ENCODE measurements at places on chromosomes 11 and 22.

DNA sequence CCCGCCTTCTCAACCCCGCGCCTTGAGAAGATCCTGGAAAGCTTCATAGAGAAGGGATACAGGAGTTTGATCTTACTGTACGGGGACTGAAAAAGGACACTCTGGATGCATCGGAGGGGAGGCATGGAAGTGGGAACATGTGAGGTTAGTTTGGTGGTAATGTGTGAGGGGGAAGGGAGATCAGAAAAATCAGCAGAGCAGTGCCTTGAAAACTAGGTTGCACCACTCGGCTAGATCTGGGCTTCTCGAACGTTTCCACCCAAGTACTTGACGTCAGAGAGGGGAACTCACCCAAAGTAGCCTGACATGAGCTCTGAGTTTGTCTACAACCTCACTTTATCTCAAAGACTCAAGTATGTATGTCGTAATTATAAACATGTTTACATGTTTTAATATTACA, 14.5 kb downstream of the USP35 start:
- DNase-seq: peak; percentile 81

DNA sequence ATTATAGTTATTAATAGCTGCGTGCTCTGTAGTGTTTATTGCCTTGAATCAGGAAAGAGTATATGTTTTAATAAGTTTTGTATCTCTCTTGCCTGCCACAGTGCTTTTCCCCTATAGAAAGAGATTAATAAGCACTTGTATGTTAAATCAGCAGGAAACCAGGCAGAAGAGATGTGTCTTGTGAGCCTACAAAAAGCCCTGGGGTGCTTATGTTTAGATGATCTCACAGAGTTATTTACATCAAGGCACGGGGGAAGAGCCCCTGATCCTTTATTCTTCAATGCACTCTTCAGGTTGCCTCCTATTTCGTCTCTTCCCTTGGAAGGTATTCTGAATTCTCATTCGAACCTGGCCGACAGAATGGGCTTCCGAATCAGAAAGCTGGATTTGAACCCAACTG, 183.0 kb downstream of the MAML2 start:
- DNase-seq: no peak

- no peak for DNase-seq
Measured at GRCh38 chr11:111303461-111303860, 5.1 kb downstream of the POU2AF3 start.

DNA sequence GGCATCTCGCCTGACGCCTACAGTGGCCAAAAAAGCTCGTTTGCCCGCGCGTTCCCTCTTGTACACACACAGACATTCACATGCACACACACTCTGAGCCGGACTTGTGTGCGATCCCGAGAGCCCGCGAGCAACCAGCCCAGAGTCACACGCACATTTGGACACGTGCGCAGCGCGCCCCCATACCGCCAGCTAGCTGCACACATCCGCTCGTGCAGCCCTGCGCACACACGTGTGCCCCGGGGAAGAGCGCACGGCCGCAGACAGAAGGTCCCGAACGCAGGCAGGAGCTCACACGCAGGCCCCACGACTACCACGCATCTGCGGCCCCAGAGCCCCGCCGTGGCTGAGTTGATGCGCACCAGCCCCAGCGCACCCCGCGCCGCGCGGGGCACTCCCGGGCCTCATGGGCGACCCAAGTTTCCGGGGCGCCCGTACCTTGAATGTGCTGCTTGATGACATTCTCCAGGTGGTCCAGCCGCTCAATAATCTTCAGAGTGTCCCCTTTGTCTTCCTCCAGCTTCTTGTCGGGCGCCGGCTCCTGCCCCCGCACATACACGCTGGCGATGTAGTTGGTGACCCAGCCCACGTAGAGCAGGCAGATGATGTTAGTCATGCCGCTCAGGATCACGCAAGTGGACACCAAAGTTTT, 758 bp downstream of the GALNT18 start:
- DNase-seq: no peak

DNA sequence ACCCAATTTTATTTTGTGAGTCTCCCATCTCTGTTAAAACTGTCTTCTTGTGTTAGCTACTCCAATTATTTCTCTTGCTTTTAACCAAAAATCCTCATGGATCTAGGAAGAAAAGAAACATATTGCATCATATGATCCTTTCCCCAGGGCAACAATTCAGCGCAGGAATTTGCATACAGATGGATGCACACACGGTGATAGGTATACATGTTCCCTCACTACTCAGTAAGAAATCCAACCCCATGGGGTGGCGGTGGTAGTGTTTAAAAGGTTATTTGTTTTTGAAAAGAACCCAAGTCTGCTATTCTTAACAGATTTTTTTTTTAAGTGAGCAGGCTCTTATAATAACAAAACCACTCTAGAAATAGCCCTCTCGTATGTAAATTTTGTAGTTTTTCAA, 4.2 kb upstream of the SYN3 start:
- DNase-seq: no peak

DNA sequence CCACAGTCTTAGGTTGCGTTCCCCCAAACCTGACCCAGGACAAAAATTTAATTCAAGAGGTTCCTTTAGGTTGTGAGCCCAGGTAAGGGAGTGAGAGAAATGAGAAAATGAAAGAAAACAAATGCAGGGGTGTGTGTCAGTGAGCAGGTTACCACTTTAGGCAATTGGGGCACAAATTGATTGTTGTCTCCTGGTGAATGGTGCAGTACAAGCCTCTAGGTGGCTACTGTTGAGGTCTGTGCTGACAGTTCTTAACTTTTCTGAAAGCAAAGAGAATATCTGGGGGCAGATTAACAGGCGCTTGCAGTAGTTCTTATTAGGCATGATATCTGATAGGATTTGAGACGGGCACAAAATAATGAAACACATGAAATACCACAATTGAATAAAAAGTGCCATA, 894.6 kb downstream of the FAM181B start:
- DNase-seq: no peak

- no peak for DNase-seq
Measured at GRCh38 chr11:95065336-95065735, 1.4 kb upstream of the SRSF8 start.

DNA sequence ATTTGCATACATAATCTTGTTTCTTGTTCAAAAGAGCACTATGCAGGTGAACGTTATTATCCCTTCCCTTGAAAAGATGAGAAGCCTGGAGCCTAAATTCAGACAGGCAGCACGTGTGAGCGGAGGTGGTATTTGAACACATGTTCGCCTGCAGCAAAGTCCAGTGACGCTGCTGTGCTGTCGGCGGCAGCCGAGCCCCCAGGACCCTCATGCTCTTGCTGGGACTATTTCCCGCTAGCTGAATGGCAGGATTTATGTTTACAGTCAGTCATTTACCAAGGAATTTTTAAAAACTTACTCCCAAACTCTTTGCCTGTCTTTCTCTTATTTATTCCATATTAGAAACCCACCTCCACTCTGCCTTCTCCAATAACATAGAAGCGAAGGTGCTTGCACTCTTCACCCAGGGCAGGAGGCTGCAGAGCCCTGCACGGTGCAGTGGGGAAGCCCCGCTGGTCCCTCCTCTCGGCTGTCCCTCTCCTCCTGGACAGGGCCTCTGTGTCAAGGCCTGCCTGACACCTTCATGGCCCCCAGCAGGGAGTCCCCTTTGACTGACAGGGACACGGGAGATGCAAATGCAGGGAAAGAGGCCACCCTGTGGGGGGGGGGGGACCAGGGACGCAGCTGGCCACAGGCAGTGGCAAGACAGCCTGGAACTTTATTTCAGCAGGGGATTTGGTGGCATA, 528.5 kb upstream of the B3GAT1 start:
- DNase-seq: no peak

- no peak for DNase-seq
Measured at GRCh38 chr11:132248580-132248979, 878.2 kb downstream of the NTM start.

GRCh38 chr22:19757140-19757984, 3.2 kb upstream of the TBX1 start:
- no peak for DNase-seq

GRCh38 chr22:36086170-36086490, 57.5 kb upstream of the RBFOX2 start:
- DNase-seq: no peak

DNA sequence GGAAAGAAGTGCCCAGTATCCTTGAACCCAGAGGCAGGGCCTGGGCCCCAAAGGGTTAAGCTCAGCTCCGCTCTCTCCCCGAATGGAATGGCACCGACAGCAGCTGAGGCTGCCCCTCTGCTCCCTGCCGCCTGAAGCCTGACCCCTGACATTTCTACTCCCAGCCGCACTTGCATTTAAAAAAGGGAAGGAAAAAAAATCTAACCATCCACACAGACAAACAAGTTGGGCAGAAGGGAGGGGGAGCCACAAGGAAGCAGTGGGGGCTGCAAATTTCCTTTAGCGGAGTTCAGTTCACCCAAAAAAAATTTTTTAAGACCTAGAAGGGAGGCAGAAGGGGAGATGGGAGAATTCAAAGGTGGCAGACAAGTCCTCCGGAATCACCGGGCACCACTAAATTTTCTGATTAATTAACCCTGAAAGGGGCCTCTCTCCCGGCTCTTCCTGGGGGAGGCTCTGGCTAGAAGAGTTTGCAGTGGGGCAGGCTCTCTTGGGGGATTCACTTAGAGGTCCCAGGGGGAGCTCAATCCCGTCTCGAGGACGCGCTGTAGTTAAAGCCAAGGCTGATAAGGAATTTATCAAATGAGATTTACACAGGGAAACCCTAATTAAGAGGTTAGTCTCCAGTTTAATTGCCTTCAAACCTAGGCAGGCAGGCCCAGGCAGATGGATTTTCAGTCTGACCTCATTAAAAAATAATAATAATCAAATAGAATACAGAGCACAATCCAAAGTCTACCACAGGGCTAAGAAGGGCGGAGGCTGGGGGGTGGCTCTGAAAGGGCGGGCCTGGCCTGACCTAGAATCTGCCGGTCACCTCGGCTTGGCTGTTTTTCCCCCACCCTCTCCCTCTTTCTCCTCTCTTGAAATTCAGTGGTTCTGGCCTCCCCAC, 25.6 kb downstream of the MN1 start:
- DNase-seq: no peak

- no peak for DNase-seq
Measured at GRCh38 chr11:30424844-30425243, 101.9 kb downstream of the ARL14EP start.

GRCh38 chr11:96055706-96056387, 131.9 kb upstream of the MTMR2 start:
- no peak for DNase-seq

GRCh38 chr11:132080127-132080526, 709.7 kb downstream of the NTM start:
- no peak for DNase-seq

GRCh38 chr11:117612177-117612576, 184.8 kb downstream of the DSCAML1 start:
- no peak for DNase-seq

GRCh38 chr11:114986365-114986764, 308.0 kb downstream of the NXPE2 start:
- no peak for DNase-seq

DNA sequence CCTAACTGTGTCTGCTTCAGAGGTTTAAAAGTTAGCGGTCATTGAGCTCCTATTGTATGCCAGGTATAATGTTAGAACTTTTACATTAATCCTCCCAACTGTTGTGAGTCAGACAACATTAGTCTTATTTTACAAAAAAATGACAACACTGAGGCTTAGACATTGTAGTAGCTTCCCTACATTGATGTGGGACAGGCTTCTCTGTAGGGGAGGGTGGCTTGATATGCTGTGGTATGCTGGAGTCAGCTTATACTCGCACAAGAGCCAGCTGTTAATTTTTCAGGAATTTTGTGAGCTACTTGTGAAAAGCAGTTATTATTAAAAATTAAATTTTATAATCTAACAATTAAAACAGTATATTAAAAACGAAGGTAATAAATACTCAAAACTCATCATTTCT, 64.8 kb upstream of the NAV2 start:
- no peak for DNase-seq

- no peak for DNase-seq
Measured at GRCh38 chr11:26860091-26860780, 133.7 kb upstream of the FIBIN start.

DNA sequence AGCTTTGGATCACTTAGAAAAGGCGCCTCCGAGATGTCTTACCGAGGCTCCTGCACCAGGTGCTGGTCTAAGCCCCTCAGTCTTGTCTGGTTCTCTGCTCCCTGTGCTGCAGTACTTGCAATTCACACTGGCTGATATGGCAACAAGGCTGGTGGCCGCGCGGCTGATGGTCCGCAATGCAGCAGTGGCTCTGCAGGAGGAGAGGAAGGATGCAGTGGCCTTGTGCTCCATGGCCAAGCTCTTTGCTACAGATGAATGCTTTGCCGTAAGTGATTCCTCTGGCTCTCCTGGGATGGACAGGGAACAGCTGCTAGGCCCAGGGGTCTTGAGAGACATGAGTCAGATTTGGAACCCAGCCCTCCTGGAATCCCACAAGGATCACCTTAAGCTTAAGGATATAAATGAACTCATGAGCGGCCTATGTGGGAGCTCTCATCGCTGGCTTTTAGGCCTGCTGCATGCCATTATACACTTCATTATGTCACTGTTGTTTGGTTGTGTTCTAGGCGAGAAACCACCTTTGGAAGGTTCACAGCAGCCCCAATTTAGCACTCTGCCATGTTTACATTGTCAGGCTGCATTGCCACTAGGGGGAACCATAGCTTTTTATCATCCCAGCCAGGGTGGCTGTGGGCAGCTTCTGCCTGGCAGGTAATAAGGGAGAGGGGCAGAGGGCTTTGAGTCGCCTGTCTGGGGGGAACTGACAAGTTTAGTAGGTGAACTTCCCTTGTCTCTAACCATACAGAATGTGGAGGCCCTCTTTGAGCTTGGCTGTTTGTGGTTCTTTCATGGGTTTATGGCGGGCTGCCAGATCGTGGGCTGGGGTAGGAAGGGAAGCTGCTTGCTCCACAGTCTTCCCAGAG, 8.5 kb downstream of the ACAD8 start:
- no peak for DNase-seq

DNA sequence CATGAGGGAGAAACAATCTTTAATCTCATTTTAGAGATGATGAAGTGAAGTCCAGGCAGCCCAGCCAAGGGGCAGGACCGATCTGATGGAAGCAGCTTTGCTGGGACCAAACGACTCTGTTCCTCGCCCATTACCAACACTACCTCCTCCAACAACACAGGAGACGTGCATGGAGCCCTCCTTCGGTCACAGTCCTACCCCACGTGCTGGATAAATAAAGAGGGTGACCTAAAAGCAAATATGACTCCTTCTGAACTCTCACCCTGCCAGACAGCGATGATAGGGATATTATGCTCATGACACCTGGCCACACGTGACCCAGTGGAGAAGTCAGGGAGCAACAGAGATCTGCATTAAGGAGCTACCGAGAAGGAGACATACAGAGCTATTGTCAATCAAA, 26.0 kb downstream of the SCGB1A1 start:
- no peak for DNase-seq

GRCh38 chr22:37019309-37020191, at the start of the genes MPST and TST:
MPST (plus strand) TSS chr22:37019742; CDS start chr22:37019837, 95 bp downstream.
TST (minus strand) TSS chr22:37019447; CDS start chr22:37018732, 715 bp downstream.
- peak; percentile 65 for DNase-seq

GRCh38 chr22:40853961-40854360, 2.5 kb downstream of the ST13 start:
- peak; percentile 18 for DNase-seq

GRCh38 chr11:19642185-19643158, 70.2 kb upstream of the NAV2 start:
- no peak for DNase-seq

DNA sequence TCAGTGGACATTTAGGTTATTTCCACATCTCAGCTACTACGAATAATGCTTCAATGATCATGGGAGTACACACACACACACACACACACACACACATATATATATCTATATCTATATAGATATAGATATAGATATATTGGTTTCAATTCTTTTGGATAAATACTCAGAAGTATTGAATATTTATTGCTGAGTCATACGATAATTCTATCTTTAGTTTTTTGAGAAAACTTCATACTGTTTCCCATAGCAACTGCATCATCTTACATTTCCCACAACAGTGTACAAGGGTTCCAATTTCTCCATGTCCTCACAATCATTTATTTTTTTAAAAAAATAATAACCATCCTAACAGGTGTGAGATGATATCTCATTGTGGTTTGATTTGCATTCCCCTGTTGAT, 7.1 kb downstream of the OR9Q2 start:
- DNase-seq: no peak

All from T-helper 2 cell (primary cell).